ENCODE measurements at places on chromosomes 1 and 21.
A peak's percentile ranks its signal among the peaks of the same experiment; 100 is the strongest.

- DNase-seq: peak; percentile 14
Observed at GRCh38 chr1:84996846-84997666, at the start of gene MCOLN2. MCOLN2 (minus strand) TSS chr1:84997113; CDS start chr1:84996872, 241 bp downstream.

- DNase-seq: no peak
Observed at GRCh38 chr1:200437088-200437487, 27.3 kb upstream of the ZNF281 start.

DNA sequence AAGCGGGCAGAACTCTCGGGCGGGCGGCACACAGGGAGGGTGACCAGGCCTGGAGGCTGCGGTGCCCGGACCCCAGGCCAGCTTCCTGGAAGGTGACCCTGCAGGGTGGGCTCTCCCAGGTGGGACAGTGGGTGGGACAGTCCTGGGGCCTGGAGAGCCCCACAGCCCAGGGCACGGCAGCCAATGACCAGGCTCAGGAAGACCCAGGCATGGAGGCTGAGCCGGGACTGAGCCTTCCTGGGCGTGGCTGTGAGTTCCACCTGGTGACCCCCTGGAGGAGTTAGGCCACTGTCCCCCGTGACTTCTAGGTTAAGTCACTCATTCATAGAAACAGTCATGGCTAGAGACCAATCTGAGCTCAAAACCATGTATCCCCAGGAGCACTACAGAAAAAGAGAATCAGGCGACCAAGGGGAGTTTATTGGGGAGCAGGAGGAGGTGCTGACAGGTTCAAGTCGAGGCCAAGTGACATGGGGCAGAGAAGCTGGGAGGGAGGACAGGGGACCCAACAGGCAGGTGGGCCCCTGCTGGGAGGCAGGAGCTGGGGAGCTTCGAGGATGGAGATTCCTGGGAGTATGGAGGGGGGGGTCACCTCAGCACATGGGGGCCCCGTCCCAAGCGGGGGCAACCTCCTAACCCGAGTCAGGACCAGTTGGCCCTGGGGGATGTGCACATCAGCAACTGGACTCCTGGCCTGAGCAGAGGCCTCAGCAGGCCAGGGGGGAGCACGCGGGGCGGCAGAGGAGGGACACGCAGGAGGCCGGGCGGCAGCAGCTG is 1.2 kb downstream of the KRTAP10-5 start:
- DNase-seq: no peak

DNA sequence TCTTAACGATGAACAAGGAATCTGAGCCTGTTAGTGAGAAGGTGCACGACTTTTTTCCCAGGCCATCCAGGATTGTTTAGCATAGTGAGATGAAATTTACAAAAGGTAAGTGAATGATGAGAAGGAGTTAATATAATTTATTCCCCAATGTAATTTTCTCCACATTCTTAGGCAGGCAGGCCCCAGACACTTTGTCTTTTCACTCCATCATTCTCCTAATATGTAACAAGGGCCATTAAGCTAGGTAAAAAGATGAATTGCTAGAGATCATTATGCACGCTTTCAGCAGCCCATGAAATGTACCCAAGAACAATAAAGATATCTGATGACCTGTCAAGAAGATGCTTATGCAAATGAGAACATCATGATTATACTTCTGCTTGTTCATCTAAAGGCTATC is 24.1 kb downstream of the NIBAN1 start:
- DNase-seq: no peak

DNA sequence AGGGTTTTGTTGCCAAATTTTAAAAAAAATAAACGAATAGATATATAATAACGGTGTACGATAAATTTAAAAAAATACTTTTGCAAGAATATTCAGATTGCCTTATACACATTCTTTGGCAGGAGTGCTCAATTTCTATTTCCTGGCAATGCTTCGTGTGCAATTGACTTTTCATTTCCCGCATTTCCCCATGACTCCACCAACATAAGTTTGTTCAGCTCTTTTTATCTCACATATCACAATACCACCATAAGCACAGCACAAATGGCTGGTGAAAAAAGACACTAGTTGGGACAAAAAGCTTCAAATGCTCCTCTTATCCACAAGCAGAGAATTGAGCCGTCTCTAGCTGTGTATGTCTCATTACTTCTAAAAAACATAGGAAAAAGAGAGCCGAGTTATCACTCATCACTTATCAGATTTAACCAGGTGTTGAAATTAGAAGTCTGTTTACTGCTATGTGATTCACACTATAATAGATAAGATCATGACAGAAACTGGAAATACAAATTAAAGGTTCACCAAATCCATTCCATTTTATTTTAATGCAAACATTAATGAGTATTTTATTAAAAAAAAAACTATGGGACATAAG is 28.9 kb upstream of the RGS1 start:
- DNase-seq: no peak

GRCh38 chr1:105838071-105838470 is 1218.4 kb upstream of the PRMT6 start:
- DNase-seq: no peak

DNA sequence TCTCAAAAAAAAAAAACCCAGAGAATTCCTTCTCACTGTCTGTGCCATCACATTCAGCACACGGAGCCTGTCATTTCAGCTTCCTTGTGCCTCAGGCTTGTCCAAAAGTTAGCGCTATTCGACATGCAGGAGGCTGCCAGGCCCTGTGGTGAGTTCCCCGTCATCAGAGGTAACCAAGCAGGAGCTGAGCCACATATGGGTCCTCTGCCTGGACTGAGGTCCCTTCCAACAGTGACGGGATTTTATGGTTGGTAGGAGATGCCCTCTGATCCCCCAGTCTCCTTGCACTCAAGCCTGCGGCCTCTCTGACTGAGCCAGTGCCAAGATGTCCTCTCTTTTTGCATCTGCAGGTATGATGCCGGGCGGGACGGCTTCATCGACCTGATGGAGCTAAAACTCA is 12.7 kb upstream of the CTRC start:
- DNase-seq: no peak

DNA sequence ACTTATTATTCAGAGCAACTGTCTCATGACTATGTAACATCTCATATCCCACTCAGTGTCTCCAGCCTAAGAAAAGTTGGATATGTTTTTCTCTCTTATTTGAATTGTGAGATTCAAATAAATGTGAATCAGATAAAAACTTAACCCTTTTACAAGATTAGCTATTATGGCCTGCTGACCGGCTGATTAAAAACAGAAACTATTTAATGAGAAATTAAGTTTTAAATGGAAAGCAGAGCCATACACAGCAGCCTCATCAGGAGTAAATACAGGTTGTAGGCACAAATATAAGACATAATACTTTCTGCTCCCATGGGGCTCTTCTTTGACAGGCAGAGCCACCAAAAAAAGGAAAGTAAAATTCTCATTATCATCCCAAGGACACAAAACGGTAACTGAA is 307.0 kb upstream of the PRMT6 start:
- no peak for DNase-seq

- DNase-seq: no peak
Observed at GRCh38 chr1:59377350-59377904, 80.5 kb downstream of the FGGY start.

DNA sequence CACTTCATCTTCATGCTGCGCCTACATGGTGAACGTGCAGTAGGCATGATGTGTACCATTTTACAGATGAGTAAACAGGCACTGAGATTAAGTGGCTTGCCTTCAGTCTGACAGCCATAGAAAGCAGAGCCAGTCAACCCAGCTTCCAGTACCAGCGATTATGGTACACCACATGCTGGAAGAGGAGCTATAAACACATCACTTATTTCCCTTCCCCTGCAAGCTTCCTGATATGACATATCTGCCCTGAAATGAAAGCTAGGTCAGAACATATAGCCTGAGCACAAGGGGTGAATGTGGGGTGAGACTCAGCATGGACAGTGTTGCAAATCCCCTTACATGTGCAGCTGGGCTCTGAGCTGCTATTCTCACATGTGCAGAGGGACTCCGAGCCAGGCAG is 33.8 kb upstream of the IL20 start:
- DNase-seq: no peak

DNA sequence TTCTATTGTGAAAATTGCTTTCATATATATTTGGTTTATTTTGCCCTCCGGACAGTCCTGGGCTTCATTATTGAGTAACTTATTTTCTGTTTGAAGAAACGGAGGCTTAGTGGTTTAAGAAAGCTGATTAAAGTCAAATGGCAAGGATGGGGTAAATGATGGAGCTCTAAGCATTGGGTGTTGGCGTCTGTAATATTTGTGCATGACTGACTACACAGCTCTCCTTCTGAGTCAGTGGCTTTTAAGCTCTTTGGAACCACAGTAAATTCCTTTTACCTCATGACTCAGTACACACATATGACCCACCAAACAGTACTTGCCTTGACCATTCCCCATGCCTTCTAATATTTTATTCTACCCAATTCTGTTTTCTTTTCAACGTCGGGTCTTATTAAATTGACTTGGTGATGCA is 21.0 kb downstream of the B3GALT5 start:
- DNase-seq: no peak

GRCh38 chr1:51058858-51059257 is 43.2 kb upstream of the C1orf185 start:
- DNase-seq: no peak

DNA sequence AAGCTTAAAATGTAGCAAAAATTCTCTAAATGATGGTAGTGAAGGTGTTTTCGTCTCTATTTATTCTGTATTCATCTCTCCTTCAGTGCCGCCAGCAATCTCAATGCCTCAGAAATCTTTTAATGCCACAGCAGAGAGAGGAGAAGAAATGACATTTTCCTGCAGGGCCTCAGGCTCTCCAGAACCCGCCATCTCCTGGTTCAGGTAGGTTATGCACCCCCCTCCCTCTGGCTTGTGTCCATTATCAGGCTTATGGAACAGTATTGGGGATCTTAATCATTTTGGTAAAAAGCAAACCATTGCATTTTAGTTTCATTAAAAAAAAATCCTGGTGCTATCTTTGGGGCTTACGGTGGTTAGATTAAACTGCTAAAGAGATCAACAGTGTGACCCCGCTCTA is 326.1 kb downstream of the NCAM2 start:
- DNase-seq: no peak

GRCh38 chr1:208950206-208950605 is 633.3 kb upstream of the CAMK1G start:
- no peak for DNase-seq

DNA sequence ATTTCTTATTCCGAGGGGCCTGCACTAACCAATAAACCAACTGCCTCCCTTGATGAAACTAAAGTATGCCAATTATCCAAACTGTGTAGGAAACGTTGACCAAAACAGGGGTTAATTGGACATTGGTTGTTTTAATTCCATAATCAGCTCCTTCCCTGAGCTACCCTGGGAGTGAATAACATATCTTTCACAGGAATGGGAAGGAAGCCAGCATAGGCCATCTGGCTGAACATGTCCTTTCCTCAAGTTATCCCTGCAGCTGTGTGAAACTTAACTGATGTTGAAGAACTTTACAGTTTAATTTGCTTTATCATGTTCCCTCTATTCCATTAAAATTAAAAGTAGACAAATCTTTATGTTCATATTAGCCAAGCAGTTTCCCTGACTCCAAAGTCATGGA is 75.4 kb downstream of the NRIP1 start:
- no peak for DNase-seq

- DNase-seq: no peak
Observed at GRCh38 chr1:6918925-6919511, 133.8 kb downstream of the CAMTA1 start.

GRCh38 chr1:201760516-201760915 is 68.4 kb upstream of the IPO9 start:
- no peak for DNase-seq

DNA sequence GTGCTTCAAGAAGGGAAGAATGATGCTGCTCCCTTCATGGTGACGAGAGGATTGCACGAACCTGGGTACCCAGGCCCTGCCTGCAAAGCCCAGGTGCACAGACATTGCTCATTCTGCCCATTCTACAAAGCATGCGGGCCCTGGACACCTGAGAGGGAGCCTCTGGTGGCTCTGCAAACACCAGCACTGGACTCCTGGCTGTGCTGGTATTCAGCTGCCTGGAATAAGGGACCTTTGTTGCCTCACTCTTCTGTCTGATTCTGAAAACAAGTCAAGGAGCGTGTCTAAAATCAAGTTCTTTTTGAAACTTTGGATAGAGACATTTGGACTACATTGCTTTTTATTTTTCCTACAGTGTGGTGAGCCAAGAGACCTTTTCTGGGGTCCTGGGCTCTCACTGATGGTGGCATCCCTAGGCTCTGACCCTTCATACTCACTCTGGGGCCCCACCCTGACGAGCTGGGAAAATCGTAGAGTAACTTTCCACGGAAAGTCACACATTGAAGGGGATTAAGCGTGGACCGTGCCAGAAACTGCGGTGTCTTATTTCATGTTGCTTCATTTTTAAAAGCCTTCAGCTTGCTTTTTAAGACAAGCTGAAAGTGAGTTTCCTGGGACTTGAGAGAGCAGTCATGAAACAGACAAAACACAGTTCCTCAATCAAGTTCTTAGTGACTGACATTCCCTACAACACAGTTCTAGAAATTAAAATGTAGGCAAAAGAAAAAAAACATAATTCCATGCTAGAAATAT is 24.0 kb downstream of the ABCA4 start:
- DNase-seq: no peak

DNA sequence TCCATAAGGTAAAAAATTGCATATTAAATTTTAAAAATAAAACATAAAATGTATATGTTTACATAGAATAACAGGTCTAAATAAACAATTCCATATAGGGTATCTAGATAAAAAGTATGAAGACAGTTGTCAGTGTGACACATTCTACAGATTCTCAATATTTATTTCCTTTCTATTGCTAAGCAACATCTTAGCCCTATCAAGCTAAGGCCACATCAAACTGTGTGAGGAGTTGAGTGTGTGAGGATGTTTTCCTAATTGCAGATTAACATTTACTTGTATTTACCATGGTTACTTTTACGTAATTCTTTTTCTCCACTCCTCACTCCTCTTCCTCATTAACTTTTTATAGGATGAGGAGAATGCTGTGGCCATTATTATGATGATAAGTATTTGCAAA is 41.9 kb upstream of the MCOLN3 start:
- no peak for DNase-seq

GRCh38 chr1:41813755-41814745 is 104.7 kb downstream of the HIVEP3 start:
- no peak for DNase-seq

DNA sequence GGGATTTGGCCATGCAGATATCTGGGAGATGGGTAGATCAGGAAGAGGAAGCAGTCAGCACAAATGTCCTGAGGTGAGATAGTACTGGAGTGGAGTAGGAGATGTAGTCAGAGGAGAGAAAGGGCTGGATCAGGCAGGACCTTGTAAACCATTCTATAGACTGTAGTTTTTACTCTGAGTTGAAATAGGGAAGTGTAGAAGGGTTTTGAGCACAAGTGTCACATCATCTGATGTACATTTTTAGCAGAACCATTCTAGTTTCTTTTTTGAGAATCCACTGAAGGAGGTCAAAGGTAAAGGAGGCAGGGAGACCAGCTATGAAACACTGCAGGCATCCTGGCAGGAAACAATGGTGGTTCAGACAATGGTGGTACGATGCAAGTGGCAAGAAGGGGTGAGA is 194.6 kb upstream of the RRP15 start:
- no peak for DNase-seq

DNA sequence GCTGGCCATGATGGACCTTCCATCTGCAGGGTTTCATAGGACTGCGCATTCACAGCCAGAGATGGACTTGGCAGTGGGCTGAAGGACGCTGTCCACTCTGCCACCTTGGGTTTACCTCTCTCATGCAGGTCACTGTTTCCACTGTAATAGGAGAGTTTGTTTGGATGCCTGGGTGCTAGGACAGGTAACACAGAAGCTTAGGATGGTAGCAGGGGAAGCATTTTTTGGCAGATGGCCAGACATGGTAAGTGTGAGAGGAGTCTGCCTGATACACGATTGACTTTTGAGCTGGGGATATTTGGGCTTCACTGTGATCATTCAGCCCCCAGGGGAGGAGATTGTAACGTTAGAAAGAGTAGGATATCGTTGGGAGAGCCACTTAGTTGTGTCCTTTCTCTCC is 11.8 kb downstream of the PSEN2 start:
- no peak for DNase-seq

- DNase-seq: no peak
Observed at GRCh38 chr1:51955797-51956527, 34.5 kb downstream of the RAB3B start.

Measured in stimulated activated CD4-positive, alpha-beta T cell treated with anti-CD3 and anti-CD28 coated beads, Interleukin-1b, Interleukin-23, amount 100 ng/mL, for 1 hour (primary cell).